NT2/D1 (cell line): ENCODE measurements at places on chromosomes 13 and 19.

GRCh38 chr13:25375727-25376358, 4.1 kb downstream of the ATP8A2 start:
- DNase-seq: no peak

DNA sequence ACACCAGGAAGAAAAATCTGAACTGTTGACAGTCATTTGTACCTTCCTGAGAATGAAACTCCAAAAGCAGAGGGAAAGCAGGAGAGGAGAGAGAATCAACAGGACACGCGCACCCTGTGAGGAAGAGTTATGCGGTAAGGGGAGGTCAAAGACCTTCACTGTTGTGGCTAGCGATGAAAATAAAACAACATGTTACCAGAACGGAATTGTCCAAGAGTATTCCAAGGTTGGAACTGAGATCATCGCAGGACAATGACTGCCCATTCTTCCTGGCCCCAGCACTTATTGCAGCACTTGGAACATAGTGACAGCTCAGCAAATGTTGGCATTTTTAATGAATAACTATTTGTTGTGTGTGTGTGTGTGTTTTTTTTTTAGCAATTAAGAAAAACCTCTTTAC, 176.0 kb upstream of the TSC22D1 start:
- DNase-seq: no peak

DNA sequence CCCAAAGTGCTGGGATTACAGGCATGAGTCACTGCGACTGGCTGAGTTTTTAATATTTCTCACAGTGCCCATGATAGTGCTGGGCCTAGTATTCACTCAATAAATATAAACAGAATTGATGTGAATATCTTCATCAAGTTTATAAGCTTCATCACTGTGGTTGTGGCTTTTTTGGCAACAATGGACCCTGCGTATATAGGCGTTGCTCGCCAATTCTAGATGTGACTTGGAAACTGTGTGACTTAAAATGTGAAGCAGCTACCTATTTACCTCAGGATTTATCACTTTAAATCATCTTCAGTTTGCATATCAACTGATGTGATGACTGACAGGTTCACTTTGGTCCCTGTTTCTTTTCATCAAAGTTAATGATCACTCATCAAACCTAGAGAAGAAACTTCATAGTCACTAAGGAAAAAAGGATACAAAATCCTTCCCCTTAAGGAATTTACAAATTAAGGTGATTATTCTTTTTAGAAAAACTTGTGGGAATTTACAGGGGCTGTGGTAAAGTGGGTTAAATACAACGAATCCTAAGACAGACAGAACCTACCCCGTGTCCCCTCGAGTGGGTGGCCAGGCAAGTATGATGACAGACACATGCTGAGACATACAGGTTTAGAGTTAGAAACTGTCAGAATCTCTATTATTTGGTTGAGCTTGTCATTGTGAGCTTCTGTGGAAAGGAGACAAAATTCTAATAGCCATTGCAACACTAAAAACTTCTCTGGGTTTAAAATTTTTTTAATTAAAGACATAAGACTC, 101.3 kb downstream of the AKAP11 start:
- no peak for DNase-seq

- peak; percentile 83 for DNase-seq
These were observed 15.1 kb downstream of the NDUFB7 start for GRCh38 chr19:14556662-14557188.

GRCh38 chr19:47210689-47211316, 20.2 kb downstream of the BBC3 start:
- no peak for DNase-seq

GRCh38 chr13:51828730-51829567, 16.0 kb downstream of the TMEM272 start:
- DNase-seq: no peak

DNA sequence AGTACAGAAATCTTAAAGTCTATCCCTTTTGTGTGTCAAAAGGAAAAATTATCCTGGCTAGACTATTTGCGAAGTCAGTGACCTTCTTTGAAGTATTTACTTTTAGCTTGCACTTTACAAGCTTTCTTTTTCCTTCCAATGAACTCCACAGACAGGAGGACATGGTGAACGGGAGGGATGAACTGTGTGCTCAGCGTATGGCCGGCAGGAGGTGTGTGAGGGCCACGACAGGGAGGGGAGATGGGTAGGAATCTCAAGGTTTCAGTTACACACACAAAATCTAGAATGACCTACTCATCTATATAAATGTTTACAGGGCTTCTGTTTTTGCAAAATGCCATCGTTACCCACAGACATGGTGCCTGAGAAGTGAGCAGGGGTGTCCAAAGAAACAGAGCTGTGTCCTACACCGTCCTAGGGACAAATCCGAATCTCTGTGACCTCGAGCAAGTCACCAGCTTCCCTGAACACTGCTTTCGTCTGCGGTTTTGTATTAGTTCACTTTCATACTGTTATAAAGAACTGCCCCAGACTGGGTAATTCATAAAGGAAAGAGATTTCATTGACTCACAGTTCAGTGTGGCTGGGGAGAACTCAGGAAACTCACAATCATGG, 537.2 kb downstream of the LIG4 start:
- no peak for DNase-seq

GRCh38 chr13:106621833-106622232, 53.9 kb upstream of the ARGLU1 start:
- no peak for DNase-seq
